ENCODE measurements at places on chromosomes 5 and 9.
A peak's percentile ranks its signal among the peaks of the same experiment; 100 is the strongest.

- no peak for DNase-seq
Measured at GRCh38 chr9:86298873-86299272, 16.5 kb upstream of the ISCA1 start.

DNA sequence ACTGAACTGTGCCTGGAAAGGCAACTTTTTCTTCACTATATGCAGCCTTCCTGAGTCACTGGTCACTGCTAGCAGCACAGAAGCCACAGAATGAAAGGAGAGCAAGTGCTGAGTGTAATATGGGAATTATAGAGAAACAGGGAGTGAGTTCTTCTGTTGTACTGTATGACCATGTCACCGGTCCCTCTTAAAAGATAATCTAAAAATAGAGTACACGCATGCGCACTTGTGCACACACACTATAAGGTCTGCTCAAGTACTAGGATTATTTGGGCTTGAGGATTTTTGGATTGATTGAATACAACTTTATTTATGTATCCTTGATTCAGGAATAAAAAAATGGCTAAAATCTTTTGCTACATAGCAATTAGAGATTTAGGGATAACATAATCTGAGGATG lies 571.9 kb downstream of the PDE4D start:
- no peak for DNase-seq

DNA sequence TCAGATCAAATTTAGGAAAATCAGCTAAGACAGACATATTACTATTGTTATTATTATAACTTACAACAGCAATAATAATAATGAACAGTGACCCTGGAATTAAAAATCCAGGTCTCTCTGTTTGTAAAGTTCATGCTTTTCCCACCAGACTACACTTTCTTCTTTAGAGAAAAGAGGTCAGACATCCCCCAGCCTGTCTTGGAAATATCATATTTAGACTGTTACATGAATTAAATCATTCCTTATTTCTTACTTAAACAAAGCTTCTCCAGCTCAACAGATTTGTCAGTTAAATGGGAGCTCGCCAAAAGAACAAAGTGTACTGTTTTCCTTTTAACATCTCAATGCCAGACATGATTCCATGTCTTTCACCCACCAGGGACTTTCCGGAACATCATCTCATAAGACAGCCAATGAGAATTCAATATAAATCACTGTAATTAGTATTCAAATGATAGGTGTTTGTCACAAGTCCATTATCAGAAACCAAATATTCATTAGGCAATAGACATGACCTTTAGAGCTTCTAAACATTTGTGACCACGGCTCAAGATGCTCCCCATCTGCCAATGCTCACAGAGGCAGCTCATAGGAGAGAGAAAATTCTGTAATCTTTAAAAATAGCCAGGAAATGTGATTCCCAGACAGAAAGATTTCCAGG lies 351.9 kb downstream of the ENC1 start:
- no peak for DNase-seq

- DNase-seq, result no peak
Measured at GRCh38 chr5:135395451-135395850, 3.6 kb downstream of the MACROH2A1 start.

DNA sequence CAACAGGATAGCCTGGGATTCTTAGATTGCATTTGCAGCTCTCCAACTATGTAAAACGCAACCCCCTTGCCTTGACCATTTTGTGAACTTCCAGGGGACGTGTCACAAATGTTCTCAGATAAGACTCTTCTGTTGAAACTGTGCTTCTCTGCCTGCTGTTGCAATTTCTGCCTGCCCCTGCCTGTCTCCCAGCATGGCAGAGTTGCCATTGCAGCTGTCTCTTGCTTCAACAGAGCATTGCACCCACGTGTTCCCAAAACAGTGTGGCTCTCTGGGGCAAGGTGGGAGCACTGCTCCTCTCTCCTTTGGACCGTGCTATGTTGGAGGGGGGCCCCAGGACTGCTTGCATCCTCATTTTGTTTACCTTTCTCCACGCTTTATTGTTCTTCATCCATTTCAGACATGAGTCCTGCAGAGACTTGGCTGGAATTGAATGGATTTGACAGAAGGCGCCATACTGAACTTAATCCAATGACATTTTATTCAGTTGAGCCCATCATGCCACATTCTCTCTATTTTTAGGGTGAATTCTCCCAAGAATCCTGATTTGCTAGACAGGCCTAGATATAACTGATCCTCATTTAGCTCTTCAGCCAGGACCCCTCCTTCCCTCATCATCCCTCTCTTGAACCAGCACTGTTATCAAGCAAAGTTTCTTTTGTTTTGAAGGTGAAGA lies 90.7 kb downstream of the MAT2B start:
- no peak for DNase-seq

DNA sequence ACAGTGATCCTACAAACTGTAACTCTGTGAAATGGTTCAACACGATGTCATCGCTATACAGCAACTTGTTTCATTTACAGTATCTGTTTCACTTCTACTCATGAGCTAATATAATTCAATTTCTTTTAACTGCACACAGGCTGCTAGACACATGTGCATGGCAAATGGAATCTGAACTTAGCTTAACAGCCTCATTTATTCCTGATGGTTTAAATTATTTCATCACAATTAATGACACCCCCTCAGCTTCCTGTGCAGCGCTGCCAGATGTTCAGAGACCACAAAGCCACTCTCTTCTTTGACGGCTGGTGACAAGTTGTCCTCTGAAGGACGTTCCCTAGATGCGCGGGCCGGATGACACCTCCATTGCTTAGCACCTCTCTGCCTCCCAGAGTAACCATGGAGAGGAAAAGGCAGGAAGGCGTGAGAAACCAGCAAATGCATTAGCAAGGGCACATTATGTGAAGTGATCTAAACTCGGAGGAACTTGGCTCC lies 191.1 kb downstream of the BNC2 start:
- no peak for DNase-seq

GRCh38 chr5:56481428-56482357 lies 248.6 kb upstream of the ANKRD55 start:
- peak; percentile 60 for DNase-seq

- DNase-seq, result no peak
Measured at GRCh38 chr9:92652461-92652860, 17.5 kb downstream of the IPPK start.

DNA sequence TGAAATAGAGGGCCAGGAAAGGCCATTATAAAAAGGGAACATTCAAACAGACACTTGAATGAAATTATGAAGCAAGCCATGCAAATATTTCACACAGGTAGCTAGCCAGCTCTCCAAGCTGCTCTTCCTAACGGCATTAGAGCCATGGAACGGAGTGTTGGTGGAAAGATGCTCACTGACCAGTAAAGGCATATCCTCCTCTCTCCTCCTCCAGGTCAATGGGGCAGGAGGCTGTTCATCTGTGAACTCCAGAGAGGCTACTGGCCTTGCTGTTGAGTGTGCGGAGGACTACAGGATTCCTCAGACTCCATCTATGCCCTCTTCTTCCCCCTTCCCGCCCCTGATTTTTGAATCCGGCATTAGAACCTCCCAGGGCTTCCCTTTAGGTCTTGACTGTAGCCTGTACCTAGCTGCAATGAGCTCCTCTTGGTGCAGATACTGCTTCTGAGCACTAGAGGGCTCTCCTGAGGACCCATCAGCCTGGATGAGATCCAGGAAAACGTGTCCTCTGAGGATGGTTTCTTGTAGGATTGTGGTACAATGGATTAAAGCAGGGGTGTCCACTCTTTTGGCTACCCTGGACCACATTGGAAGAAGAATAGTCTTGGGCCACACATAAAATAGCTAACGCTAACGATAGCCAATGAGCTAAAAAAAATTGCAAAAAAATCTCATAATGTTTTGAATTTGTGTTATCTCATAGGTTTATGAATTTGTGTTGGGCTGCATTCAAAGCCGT lies 162.2 kb downstream of the SREK1 start:
- peak; percentile 40 for DNase-seq

GRCh38 chr5:177554474-177555111 lies at the start of gene FAM193B:
TSS of gene FAM193B (minus strand) at chr5:177554563. CDS start at chr5:177554458, 105 bp downstream.
- DNase-seq, result peak; percentile 52

DNA sequence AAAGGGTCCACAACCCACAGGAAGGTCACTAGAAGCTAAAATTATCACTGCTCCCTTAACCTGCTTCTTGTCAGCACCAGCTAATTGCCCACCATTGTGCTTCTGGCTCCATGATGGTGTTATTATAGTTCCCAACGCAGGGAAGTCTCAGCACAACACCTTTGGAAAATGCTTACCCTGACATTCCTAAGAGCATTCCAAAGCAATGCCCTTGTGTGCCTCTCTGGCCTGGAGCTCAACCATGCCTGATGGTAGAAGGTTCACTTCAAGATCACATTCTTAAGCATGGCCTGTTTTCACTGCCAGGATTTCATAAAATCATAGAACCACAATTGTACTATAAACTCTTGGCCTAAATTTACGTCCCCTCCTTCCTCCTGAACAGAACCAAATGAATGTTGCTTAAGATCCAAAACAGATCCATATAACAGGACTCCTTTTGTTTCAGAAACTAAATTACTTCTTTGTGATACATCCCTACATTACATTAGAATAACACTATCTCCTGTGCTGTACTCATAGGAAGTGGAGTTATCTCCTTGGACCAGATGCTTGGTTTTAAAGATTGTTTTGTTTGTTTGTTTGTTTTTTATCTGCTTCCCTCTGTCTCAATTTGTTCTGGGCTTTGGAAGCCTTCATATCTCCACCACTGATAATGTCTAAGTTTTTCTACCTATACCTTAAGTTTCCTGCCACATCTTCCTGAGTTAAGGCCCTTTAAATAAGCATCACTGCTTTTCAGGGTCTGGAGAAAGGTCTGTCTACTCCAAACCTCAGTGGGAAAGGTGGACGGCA lies 32.1 kb downstream of the ARL15 start:
- no peak for DNase-seq

DNA sequence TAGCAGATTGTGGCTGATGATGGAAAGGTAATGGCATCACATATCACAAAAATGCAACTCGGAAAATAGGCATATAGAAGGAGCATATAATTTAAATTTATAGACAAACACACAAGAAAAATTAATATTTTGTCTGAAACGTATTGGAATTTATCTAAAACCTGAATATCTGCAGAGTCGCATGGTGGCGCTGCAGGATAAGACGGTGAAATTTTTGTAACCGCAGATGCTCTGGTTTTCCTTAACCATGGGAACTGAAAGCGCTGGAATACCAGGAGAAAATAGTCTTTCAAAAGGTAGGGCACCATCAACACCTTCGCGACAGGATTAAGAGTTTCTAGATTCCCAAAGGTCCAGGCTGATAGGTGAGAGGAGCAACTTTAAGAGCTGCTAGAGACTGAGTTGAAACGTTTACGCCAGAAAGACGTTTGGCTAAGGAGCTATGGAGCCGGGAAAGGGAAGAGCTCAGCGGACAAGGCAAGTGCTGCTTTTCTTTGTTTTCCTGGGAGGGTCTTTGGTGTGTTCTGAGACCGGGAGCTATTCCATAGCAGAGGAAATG lies 11.0 kb upstream of the PCDHB15 start:
- DNase-seq, result no peak

- no peak for DNase-seq
Measured at GRCh38 chr5:177595991-177596774, 3.7 kb upstream of the B4GALT7 start.

DNA sequence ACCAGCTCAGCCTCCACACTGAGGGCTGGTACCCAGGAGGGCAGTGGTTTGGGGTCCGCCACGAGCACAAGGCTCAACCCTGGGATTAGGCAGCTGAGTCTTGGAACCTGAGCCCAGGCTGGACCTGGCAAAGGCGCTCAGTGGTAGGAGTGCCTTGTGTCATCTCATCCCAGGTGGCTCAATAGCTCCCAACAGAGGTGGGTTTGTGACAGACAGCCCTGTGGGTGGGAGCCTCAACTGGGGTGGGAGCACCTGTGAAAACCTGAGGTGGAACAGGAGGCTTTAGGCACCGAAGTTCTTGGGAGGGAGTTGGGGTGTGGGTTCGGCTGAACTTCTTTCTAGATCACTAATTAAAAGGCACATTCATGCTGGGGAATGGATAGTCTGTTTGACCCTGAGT lies 35.2 kb upstream of the SMU1 start:
- DNase-seq, result no peak

DNA sequence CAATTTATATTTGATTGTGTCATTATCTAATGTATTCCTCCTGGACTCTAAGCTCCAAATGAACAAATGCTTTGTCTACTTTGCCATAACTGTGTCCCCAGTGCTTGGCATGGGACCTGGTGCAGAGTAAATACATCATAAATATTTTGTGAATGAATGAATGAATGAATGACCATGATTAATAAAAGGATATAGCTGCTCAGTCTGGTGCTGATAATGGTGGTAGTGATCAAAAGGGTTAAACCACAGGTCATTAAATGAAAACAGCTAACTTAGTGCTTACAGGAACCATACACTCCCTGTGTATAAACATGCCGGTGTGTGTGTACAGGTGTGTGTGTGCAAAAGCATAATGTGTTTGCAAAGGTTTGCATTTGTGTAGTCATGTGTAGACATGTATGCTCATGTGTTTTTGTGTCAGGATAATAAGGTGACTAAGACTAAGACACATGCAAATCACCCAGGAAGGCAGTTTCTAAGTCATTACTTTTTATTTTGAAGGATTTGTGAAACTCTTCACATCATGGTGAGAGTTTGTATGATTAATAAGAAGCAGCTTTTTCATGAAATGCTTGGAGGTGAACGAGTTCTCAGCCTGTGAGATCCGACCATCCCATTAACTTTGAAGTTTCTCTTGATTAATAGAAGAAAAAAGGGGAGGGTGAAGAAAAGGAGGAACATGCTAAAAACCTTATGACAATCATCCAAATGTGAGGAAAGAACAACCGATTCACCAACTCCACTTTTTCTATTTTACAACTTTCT lies 24.6 kb downstream of the SPARC start:
- DNase-seq, result no peak

DNA sequence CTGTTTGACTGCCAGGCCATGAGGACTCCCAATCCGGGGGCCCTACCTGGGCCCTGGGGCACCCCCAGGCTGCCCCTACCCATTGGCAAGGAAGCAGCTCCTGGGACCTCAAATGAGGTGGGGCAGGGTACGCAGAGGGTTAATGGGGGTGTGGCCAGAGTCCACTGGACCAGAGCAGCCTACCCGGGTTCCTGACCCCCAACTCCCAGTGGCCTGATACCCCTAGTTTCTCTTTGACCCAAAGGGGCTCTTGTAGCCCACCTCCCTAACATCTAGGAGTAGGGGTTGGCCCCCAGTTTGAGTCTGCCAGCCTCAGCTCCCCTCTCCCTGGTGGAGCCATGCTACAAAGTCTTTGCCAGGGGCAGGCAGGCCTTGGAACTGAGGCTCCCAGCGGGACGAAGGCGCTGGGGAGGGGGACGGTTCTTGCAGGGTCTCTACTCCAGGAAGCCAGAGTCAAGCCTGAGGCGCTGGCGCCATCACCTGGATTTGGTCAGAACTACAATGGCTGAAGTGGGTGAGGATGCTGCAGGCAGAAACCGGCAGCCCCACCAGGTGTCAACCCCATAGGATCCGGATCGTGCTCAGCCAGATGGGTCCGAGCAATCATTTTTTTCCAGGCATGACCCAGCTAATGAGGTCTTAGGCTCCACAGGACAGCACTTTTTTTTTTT lies 8.4 kb upstream of the CERCAM start:
- no peak for DNase-seq

GRCh38 chr9:113932906-113933584 lies 56.9 kb downstream of the ZNF618 start:
- DNase-seq, result no peak

DNA sequence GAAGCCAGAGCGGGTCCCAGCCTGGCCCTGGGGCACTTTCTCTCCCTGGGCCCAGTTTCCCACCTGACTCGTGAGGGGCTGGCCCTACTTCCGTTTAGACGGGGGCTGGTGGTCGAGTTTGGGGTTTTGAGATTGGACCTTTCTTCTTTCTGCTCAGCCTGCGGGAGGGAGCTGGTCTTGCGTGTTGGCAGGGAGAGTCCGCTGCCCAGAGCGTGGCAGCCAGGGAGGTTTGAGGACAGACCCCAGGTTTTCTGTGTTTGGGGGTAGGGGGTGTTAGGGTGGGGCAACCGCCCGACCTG lies 6.0 kb upstream of the PITX1 start:
- DNase-seq, result no peak
